ENCODE measurements at places on chromosomes 5 and 9. TPM values are rescaled to one million over a fixed set of nuclear protein-coding genes. Genes with fewer than 3 reads are reported as not detected.

DNA sequence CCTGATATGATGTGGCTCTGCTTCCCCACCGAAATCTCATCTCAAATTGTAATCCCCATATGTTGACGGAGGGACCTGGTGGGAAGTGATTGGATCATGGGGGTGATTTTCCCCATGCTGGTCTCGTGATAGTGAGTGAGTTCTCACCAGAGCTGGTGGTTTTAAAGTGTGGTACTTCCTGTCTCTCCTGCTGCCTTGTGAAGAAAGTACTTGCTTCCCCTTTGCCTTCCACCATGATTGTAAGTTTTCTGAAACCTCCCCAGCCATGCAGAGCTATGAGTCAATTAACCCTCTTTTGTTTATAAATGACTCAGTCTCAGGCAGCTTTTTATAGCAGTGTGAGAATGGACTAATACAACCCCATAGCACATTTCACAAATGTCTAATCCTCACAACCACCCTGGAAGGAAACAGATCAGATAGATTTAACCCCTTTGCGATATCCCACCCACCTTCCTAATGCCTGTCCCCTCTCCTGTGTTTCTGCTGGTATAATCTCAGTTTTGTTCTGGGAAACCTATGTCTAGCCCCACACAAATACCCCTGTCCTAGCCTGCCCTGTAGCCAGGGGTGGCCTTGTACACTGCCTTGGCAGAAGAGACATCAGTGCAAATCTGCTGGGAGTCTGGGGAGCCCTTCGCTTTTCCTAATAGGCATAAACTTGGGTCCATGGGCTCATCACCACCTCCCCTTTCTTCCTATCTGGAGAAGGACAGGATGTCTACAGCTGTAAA, 157.0 kb upstream of the RAI14 start:
- peak; percentile 63 for DNase-seq

GRCh38 chr5:32131604-32132003, 42.5 kb downstream of the GOLPH3 start:
- DNase-seq = no peak

GRCh38 chr9:27088981-27089380, 20.0 kb upstream of the TEK start:
- DNase-seq = no peak

ADRB2 gene
- total RNA-seq = 0.21 TPM

QRFP gene
- total RNA-seq = not detected

Data from activated naive CD4-positive, alpha-beta T cell treated with anti-CD3 and anti-CD28 coated beads for 36 hours (primary cell).